ENCODE measurements at places on chromosomes 1 and 21. TPM values are rescaled to one million over a fixed set of nuclear protein-coding genes. Genes with fewer than 3 reads are reported as not detected.
A peak's percentile ranks its signal among the peaks of the same experiment; 100 is the strongest.

PIAS3 gene
- 28.6 TPM for total RNA-seq

SLAMF9 gene
- total RNA-seq, result not detected

ADORA1 gene
- total RNA-seq, result 1.3 TPM

FCGR3A gene
- 41.0 TPM for total RNA-seq

DNA sequence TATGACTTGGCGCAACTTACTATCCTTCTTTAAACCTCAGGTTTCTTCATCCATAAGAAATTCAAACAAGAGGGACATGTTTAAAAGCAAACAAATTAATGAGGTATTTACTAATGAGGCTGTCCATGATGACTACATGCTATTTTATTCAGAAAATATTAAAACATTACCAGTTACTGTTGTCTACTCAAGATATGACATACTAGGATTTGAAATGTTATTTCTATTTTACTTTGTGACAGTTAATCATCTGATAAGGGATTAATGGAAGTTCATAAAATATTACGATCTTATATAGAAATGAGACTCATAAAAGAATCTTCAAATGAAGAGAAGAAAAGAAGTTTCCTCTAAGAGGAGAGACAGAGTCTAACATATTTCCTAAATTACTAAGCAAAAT is 80.1 kb downstream of the SPATA6 start:
- no peak for DNase-seq

DNA sequence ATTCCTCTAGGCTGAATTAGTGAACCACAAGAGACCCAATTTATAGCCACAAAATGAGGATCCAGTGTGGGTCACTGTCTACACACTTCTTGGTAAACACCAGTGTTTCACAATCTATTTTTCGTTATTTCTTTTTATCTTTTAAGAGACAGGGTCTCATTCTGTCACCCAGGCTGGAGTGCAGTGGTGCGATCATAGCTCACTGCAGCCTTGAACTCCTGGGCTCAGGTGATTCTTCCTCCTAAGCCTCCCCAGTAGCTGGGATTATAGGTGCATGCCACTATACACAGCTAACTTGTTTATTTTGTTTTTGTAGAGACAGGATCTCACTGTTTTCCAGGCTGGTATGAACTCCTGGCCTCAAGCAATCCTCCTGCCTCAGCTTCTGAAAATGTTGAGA is 29.3 kb upstream of the SLC45A3 start:
- no peak for DNase-seq

GRCh38 chr1:161082996-161083747 is 6.2 kb downstream of the NECTIN4 start:
- DNase-seq, result peak; percentile 95

DNA sequence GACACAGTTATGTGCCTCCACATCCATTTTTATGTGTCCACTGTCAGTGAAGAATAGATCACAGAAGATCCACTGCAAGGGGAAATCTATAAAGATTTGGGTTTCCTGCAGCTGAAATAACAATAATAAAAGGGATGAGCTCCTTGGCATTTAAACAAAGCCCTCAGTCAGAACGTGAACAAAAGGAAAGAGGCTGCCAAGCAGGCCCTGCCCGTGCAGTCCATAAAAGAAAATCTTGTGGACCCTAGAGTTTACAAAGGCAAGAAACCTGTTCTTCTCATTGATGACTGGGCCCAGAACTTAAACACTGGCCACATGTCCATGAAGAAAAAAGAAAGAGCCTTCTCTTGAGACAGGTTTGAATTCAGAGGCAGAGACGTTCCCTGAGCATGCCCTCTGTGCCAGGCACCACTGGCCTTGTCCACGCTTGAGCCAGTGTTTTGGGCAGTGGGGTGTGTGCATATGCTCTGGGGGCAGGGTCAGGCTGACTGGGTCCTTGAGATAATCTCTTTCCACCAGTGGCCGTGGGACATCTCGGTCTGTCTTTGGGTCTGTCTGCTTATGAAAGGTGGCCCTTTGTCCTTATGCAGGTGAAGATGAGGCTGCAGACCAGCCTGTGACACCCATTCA is 142.7 kb downstream of the HIVEP3 start:
- DNase-seq, result no peak

DNA sequence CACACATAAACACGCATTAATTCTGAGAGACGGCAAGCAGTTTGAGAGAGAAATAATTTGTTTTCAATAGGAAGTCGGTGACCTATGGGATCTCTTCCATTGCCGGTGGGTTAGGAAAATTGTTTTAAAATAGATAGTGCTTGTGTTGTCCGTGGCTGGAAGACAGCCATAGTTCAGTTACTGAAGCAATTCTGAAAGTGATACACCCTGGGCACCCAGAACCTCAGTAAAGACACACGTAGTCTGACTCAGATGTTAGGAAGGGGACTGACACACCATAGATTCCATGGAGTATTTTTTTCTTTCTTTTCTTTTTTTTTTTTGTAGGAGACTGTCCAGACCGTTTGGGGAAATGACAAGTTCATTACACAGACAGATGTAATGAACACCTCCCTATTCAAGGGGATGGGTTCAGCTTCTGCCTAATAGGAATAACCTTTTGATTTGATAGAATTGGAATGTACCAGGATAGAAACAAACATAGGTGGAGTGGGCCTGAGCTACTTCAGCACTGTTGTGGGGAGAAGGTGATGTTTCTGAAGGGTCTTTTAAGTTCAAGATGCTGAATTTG is 1.6 kb downstream of the C1orf21 start:
- no peak for DNase-seq

Measured in posterior vena cava (tissue), 2 donors.